ENCODE measurements at places on chromosomes 5 and 9. TPM values are rescaled to one million over a fixed set of nuclear protein-coding genes. Genes with fewer than 3 reads are reported as not detected.

The ACTBL2 gene
- total RNA-seq = not detected

The TEK gene
- not detected for total RNA-seq

The INSL6 gene
- total RNA-seq = not detected

The CENPK gene
- total RNA-seq = 18.4 TPM

The GHR gene
- not detected for total RNA-seq

The CCL19 gene
- not detected for total RNA-seq

The LMX1B gene
- total RNA-seq = not detected

The ADAMTS13 gene
- 3.3 TPM for total RNA-seq

The SH3GLB2 gene
- total RNA-seq = 111 TPM

The ORM2 gene
- not detected for total RNA-seq

The SPINK7 gene
- total RNA-seq = not detected

The PAEP gene
- total RNA-seq = not detected

The PCDHGB7 gene
- 1.9 TPM for total RNA-seq

The TEX48 gene
- total RNA-seq = not detected

The PCDHGA9 gene
- 1.9 TPM for total RNA-seq

The FAM81B gene
- not detected for total RNA-seq

The PCDHB13 gene
- 0.07 TPM for total RNA-seq

The EPB41L4A gene
- total RNA-seq = 12.9 TPM

The ENTREP1 gene
- total RNA-seq = not detected

The CCL27 gene
- not detected for total RNA-seq

The PDE6A gene
- not detected for total RNA-seq

The ANKRD31 gene
- total RNA-seq = 0.10 TPM

The CD274 gene
- 7.0 TPM for total RNA-seq

The FOXD4L3 gene
- total RNA-seq = 0.22 TPM

The TMEM215 gene
- total RNA-seq = not detected

The PCDHAC1 gene
- total RNA-seq = not detected

The PAX5 gene
- 275 TPM for total RNA-seq

The SLC6A19 gene
- total RNA-seq = not detected

The PCDHB7 gene
- total RNA-seq = not detected

The SNCB gene
- not detected for total RNA-seq

The CLIC3 gene
- 1.1 TPM for total RNA-seq

The TOR2A gene
- 15.8 TPM for total RNA-seq

The ACSL6 gene
- total RNA-seq = not detected

The SHC3 gene
- total RNA-seq = not detected

The FAM200C gene
- total RNA-seq = 1.3 TPM

The C9orf57 gene
- total RNA-seq = not detected

The SMIM33 gene
- total RNA-seq = not detected

The LTC4S gene
- total RNA-seq = 3.8 TPM

The FBXL7 gene
- total RNA-seq = not detected

The LRRTM2 gene
- not detected for total RNA-seq

The INVS gene
- 37.0 TPM for total RNA-seq

The ANKRD18B gene
- total RNA-seq = not detected

The UGT3A1 gene
- not detected for total RNA-seq
